HFF-Myc (cell line): ENCODE measurements at places on chromosomes 3 and 15.
A peak's percentile ranks its signal among the peaks of the same experiment; 100 is the strongest.

- no peak for DNase-seq
Observed at GRCh38 chr3:181851063-181851462, 139.3 kb downstream of the SOX2 start.

DNA sequence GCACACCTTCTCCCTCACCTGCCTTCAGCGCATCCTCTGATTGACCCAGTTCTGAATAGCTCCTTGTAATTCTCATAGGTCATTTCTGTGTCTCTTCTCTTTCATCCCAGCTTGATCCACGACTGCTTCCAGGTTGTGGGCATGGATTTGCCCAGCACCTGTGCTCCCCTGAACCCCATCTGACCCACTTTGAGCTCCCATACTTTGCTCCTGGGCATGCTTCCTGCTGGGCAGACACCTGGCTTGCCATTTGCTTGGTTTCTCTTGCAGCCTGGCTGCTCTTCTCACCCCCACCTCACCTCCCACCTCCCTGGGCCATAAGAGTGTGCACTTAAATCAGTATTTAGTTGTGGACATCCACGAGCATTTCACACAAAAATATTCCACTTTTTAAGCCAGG, 635.5 kb downstream of the TBL1XR1 start:
- no peak for DNase-seq

- no peak for DNase-seq
Observed at GRCh38 chr3:3066378-3066777, 43.8 kb downstream of the IL5RA start.

GRCh38 chr3:44885618-44886017, 11.2 kb downstream of the TGM4 start:
- DNase-seq = peak; percentile 88

DNA sequence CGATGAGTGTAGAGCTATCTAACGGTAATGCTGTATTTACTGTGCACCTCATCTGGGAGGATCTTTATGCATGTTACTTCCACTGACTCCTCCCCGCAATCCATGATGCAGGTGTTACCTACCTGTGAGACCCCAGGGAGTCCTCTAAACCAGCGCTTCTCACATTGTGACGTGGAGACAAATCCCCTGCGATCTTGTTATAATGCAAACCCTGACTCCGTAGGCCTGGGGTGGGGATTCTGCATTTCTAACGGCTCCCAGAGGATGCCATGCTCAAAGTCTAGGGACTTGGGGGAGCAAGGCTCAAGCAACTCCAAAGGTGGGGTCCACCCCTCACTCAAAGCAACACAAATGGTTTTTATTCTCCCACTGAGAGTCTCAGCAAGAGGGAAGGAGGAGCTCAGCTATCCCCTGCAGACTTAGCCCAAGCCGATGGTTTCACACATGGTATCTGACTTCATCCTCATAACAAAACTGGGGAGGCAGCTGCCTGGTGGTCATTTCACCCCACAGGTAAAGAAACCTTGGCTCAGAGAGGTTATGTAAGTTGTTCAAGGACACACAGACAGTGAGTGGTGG, 63.6 kb downstream of the PCSK6 start:
- no peak for DNase-seq

DNA sequence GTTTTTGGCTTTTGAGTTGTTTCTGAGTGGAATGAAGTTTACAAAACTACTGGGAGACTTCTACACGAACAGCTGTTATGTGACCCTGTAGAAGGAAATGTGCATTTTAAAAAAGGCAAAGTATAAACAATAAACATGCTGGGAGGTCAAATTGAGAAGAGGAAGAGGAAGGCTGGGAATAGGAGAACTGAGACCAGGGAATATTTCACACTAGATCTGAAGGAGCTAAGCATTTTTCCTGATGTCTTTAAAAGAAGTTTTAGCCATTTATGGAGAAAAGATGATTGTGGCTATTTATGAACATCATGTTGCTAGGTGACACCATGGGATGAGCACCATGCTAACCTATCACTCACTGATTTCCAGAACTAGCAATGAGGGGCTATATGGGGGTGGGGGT, 76.3 kb upstream of the FAM98B start:
- no peak for DNase-seq

- DNase-seq = no peak
Observed at GRCh38 chr3:152445212-152445611, 176.5 kb downstream of the MBNL1 start.

DNA sequence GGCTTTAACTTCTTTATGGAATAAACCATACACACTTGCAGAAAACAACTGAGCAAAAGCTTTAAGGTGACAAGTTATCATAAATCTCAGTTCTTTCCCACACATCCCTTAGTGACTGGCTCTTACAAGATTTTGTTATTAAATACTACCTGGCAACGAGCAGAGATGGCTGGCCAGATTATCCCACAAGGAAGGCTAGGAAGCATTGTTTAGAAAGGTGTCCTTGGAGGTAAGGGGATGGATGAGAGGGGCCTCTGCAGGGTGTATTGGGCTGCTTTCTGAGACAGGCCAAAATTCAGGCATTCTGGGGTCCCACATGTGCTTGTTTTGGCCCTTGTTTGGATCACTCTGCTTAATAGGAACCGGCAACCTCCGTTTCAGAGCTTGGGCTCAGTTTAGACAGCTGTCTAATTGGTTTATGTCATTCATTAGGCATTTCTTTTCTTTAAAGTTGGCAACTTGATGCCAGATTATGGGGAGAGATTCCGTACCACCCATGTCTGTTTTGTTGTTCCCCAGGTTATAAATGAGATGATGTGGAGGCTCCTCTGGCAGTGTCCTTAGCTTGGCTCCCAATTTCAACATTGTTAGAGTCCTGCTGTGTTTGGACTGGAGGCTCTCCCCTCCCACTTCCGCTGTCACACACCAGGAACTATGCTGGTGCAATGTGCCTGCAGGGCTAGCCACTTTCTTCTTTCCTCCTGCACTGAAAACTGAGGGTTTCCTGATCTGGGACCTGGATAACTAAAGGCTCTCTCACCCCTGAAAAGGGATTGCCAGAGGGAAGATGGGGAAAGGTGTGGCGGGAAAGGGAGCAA, 121.1 kb downstream of the TPRG1 start:
- DNase-seq = no peak

DNA sequence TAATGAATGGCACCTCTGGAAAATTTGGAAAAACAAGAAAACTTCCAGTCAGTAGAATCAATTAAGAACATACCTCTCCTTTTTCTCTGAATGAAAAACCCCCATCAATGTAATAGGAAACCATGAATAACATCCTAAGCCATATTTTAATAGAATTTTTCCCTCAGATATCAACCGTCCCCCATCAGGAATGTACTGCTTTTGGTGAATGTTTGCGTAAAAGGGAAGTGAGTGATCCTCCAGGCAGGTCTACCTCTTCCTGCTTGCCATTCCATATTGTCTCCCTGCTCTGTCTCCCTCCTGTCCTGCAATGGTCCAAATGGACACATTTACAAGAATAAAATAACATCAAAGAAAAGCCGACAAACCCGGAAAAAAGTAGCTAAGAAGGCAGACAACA, 30.8 kb downstream of the LAMP3 start:
- DNase-seq = no peak

DNA sequence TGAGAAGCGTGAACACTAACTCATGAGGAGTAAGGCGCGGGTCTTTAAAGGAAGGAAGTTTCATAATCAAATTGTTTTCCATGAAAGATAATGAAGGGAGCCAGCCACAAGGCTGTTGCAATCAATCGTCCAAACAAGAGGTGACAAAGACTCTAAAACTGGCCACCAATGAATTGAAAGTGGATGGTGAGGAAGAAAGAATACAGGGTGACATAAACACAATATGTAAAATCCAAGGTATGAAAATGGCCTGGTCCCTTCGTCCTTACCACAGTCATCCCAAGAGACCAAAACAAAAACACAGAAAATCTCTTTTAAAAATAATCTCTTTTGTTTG, 12.0 kb downstream of the CD86 start:
- DNase-seq = no peak

- DNase-seq = no peak
Observed at GRCh38 chr15:68653801-68654200, 75.0 kb downstream of the CORO2B start.

- DNase-seq = no peak
Observed at GRCh38 chr3:73401616-73402279, 223.0 kb downstream of the PDZRN3 start.

GRCh38 chr15:81085898-81086297, 48.2 kb upstream of the CFAP161 start:
- DNase-seq = no peak

DNA sequence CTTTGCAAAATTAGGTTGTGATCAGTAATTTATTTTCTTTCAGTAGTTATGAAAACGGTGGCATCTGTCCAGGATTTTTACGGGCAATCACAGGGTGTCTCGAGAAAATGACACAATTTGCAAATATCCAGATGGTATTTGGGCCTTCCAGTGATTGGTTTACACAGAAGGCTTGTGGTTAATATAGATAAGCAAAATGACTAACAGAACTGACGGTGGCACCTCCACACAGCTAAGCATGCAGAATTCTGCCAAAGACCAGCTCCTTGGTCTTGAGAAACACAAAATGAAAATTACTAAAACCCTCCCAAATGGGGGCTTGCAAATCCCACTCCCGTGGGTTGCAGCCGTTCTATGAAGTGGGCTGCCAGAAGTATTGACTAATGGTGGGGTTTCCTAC, 5.5 kb downstream of the ARHGEF3 start:
- no peak for DNase-seq

GRCh38 chr15:49247556-49248110, 77.6 kb downstream of the GALK2 start:
- DNase-seq = no peak

GRCh38 chr3:194472290-194472920, 14.4 kb downstream of the ATP13A3 start:
- no peak for DNase-seq

GRCh38 chr3:32706348-32707025, 21.5 kb downstream of the CNOT10 start:
- DNase-seq = no peak

DNA sequence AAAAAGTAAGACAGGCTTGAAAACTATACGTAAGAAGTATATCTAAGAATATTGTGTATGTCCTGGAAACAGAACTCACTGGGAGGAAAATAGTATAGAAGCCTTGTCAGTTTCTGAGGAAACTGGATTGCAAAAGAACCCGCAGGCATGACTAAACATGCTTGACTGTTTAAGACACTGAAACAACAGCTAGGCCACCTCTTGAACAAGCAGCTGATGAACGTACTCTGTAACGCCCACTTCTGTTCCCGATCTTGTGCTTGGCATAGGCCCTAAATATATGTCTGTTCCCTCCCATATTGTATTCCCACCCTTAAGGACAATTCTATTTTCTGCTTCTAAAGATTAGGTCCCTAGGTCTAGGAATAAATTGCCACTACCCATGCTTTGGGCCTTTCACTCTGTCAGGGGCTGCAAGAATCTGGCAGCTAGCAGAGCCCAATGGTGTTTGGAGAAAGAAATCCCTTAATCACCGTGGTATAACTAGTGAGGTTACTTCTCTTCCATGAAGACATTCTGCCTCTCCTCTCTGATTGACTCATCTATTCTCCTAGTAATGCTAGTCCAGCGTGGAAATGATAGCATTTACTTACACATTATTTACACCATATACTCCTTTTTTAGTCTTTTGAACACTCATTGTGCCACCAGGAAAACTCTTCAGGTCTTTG, 46.2 kb downstream of the CD200 start:
- no peak for DNase-seq

DNA sequence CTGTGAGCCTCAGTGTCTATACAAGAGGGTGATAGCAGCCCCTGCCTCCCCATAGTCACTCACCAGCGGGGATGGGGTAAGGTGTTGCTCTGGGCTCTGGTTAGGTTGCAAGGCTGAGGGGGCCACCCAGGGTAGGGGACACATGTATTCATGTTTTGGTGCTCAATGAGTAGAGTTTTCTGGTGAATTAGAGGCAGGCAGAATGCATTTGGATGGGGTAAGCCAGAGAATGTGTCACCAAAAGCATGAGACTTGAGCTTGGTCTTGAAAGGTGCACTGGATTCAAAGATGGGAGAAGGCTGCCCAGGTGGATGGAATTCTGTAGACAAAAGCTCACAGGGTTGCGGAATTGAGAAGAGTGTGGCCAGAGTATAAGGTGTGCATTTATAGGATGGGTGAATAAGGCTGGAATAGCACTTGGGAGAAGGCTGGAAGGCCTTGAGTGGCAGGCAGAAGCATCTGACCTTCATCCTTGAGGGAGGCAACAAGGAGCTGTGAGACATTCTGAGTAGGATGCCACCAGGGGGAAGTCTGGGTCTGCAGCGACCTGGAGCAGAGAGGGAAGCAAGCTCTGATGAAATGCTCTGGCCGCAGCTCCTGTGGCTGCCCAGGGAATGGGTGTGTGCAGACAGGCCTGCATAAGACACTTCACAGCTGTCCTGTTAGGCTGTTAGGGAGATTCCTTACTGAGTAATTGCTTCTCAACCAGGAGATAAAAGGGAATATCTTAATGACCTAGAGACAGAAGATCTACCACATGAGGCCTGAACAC, 149.6 kb downstream of the CHDH start:
- DNase-seq = no peak

GRCh38 chr15:70474471-70475406, 288.6 kb downstream of the UACA start:
- DNase-seq = no peak

DNA sequence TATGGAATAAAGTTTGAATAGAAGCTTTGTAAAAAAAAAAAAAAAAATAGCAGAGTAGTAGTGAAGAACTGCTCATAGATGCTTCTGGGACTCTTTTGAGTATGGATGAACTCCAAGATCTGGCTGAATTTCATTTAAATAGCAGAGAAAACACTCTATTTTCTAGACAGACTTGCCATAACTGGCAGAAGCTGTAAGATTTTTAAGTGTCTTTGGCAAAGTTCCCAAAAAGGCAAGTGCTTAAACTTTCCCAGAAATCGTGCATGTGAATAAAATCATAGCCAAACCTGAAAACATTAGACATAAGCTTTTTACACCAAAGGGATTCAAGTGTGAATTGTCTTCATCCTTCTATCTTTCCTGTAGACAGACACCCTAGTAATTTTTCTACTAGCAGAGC, 110.3 kb upstream of the MITF start:
- no peak for DNase-seq

DNA sequence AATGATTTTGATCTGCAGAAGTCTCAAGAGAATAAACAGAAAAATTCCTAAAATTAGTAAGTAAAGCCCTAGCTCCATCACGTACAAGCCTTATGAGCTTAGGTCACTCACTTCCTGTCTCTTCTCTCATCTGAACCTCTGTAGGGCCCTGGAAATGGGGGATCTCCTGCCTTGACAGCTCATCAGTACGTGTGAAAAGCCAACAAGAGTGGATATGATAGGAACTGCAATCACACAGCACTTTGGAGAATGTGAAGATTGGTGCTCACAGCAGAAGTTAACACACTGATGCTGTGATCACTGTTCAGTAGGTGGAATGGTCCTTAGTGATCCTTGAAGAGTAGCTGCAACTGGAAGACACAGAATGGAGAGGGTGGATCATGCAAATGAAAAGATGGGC, 27.8 kb upstream of the ALDH1L1 start:
- no peak for DNase-seq
